ENCODE measurements at places on chromosomes 3 and 15. TPM values are rescaled to one million over a fixed set of nuclear protein-coding genes. Genes with fewer than 3 reads are reported as not detected.

DNA sequence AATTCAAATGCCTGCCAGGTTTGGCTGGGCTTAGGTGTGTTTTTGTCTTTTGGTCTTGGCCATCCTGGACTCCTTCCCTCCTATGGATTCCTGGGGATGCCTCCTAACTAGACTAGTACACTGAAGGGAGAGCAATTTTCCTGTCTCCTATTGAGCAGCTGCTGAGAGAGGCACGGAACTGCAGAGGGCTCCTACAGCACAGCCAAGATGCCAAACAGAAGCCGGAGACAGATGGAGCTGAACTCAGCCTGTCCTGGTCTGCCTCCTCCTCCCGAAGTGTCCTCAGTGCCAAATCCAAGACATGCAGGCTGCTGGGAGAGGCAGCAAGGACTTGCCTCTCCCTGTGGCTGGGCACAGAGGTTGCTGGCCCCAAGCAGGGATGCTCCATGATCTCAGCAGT is 256.6 kb upstream of the PROK2 start:
- DNase-seq = peak; percentile 86

- no peak for DNase-seq
These were observed 76.1 kb upstream of the THBS1 start for GRCh38 chr15:39504808-39505207.

ARGFX gene
- not detected for total RNA-seq

GRCh38 chr15:56683908-56684307 is 49.4 kb downstream of the ZNF280D start:
- DNase-seq = no peak
